Neural crest cell (in vitro differentiated cells): ENCODE measurements at places on chromosomes 13 and 19. TPM values are rescaled to one million over a fixed set of nuclear protein-coding genes. Genes with fewer than 3 reads are reported as not detected.

The SIGLEC11 gene
- total RNA-seq, result not detected in 2 replicates

GRCh38 chr13:113928685-113929627 is 44.9 kb downstream of the C13orf46 start:
- no peaks in the 10 kb centered on the region for H3K36me3 ChIP-seq
- no peak for DNase-seq
- no peak overlapping the region for H3K27ac ChIP-seq

GRCh38 chr19:54902061-54902460 is 3.9 kb upstream of the NCR1 start:
- H3K27ac ChIP-seq, result no peak overlapping the region
- no peak overlapping the region for H3K4me3 ChIP-seq
- H3K27me3 ChIP-seq, result peaks cover 32% of the 10 kb centered on the region
- H3K4me1 ChIP-seq, result no peaks in the 10 kb centered on the region
- H3K36me3 ChIP-seq, result no peaks in the 10 kb centered on the region

The ZIC2 gene
- total RNA-seq, result 48.6 and 55.3 TPM in 2 replicates

DNA sequence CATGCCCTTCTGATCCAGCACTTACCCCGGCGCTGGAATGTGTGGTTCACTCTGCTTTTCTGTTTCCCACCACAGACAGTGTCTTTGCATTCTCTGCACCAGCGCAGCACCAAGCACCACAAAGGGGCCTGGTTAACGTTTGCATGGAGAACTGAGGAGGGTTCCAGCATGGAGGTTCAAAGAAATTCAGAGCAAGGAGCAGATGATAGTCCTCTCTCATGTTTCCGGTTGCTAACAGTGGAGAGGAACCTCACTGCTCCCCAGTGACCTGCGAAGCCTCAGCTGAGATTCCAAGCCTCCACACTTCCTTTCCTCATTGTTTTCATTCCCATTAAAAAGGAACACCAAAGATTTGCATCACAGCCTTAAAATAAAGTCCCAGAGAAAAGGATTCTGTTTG is 99.7 kb downstream of the STARD13 start:
- H3K27ac ChIP-seq, result peak overlapping the region; percentile 76
- DNase-seq, result no peak
- H3K36me3 ChIP-seq, result peaks cover 8% of the 10 kb centered on the region

DNA sequence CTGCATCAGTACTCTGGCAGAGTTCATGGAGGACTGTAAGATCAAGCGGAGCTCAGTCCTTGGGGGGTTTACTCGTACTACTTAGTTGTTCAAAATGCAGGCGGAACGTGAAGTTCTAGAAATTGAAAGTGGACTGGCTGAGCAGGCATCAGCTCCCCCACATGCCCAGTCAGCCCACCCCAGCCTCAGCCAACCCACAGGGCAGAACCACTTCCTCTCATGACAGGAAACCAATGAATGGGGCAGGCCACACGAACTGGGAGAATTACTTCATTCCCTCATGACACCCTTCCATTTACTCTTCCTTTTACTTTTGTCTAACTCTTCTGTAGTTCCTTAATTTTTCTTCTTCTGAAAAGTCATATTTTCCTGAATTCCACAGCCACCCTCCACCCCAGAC is 71.9 kb downstream of the FLT1 start:
- no peak overlapping the region for H3K4me3 ChIP-seq
- no peaks in the 10 kb centered on the region for H3K36me3 ChIP-seq
- H3K4me1 ChIP-seq, result no peaks in the 10 kb centered on the region
- no peak overlapping the region for H3K27ac ChIP-seq
- no peaks in the 10 kb centered on the region for H3K27me3 ChIP-seq

DNA sequence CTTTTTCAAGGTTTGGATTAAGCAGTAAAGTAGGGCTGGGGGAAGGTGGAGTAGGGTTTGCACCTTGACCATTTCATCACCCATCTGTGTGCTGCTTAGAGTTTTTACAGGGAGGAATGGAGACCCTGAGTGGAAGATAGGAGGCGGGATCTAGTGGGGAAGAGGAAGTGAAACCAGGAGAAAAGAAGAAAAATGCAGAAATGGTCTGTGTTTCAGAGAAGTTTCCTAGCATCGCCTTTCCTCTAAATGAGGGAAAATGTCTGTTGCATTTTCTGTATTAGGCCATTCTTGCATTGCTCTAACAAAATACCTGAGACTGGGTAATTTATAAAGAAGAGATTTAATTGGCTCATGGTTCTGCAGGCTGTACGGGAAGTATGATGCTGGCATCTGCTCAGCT is 64.1 kb downstream of the TPT1 start:
- H3K4me3 ChIP-seq, result no peak overlapping the region
- no peak for DNase-seq
- H3K36me3 ChIP-seq, result peaks cover 13% of the 10 kb centered on the region
- no peaks in the 10 kb centered on the region for H3K27me3 ChIP-seq
- H3K27ac ChIP-seq, result no peak overlapping the region

DNA sequence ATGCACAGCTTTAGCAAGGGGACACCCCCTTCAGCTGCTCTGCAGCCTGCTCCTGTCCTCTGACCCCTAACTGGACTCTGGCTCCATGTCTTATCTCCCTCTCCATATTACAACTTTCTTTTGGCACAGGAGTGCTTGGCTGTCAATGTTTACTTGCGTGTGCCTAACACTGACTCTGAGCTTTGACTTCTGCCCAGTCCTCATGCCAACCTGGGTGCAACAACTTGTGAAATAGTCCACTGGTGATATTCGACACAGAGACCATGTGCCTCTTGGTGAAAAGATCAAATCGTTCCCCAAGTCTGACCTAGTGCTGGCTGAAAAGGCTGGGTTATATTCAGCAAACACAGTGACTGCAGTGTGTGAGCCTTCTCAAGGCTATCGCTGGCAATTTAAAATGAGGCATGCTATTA is 34.1 kb upstream of the KLF12 start:
- no peak overlapping the region for H3K4me3 ChIP-seq
- H3K27me3 ChIP-seq, result no peaks in the 10 kb centered on the region
- H3K4me1 ChIP-seq, result peaks cover 15% of the 10 kb centered on the region

DNA sequence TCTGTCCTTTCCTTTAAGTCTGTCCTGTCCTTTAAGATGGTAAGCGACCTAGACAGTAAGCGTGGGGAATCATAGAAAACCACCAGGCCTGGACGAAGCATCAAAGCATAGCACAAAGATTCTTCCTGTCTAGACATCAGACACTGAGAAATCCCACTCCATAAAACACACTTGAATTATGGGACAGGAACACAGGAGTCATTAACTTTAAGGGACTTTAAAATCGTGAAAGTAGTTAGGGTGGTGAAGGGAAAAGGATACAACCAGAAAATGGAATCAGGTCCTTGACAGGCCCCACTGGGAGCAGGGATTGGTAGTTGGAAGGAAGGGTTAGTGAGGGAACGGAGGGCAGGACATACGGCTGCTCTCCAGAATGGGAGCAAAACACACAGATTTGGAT is 31.6 kb upstream of the C1QTNF9 start:
- H3K4me3 ChIP-seq, result no peak overlapping the region
- H3K27me3 ChIP-seq, result no peaks in the 10 kb centered on the region
- no peak overlapping the region for H3K27ac ChIP-seq
- no peak for DNase-seq
- H3K36me3 ChIP-seq, result peaks cover under 1% of the 10 kb centered on the region

The TSEN34 gene
- 66.2 and 67.9 TPM in 2 replicates for total RNA-seq

DNA sequence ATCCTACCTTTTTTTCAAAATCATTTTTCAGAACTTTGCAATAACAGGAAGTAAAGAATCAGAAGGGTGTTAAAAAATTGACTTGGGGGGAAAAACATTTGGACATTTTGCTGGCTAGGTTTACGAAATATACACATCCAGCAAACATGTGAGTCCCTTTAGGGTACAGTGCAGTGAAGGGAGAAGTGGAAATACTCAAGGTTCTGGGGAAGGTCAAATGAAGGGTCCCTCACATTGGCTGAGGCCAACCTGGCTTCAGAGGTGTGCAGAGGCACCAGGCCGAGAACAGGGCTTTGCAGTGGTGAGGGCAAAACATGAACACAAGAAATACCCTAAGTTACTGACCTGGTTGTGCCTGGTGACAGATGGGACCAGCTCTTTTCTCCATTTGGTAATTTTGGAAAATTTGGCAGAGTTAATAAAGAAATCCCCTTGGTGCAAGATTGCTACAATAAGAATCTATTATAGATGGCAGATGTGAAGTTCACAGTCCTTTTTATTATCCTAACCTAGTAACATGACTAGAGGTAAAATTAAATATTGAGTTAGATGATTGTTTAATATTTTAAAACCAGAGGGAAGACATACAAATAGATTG is 1.5 kb upstream of the UPF3A start:
- peak overlapping the region; percentile 89 for H3K4me3 ChIP-seq
- DNase-seq, result no peak
- no peak overlapping the region for H3K27ac ChIP-seq
- no peaks in the 10 kb centered on the region for H3K27me3 ChIP-seq
- H3K36me3 ChIP-seq, result peaks cover 8% of the 10 kb centered on the region

The PPP1R13L gene
- 6.4 and 8.2 TPM in 2 replicates for total RNA-seq

GRCh38 chr19:964761-965694 is 19.1 kb upstream of the WDR18 start:
- DNase-seq, result no peak
- H3K27me3 ChIP-seq, result no peaks in the 10 kb centered on the region
- H3K27ac ChIP-seq, result no peak overlapping the region
- H3K4me3 ChIP-seq, result no peak overlapping the region
- H3K36me3 ChIP-seq, result peaks cover 19% of the 10 kb centered on the region
- peaks cover 5% of the 10 kb centered on the region for H3K4me1 ChIP-seq

DNA sequence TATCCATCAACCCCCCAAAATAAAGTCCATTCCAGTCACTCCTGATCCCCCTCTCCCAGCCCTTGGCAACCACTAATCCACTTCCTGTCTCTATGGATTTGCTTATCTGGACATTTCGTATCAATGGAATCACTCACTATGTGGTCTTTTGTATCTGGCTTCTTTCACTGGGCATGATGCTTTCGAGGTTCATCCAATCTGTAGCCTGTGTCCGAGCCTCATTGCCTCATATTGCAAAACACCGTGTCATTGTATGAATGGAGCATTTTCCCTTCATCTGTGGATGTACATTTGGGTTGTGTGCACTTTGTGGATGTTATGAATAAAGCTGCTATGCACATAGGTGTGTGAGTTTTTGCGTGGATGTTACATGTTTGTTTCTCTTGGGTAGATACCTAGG is 1.4 kb upstream of the FZR1 start:
- peaks cover 2% of the 10 kb centered on the region for H3K36me3 ChIP-seq
- H3K4me1 ChIP-seq, result peaks cover 40% of the 10 kb centered on the region
- peak overlapping the region; percentile 67 for H3K27ac ChIP-seq
- H3K27me3 ChIP-seq, result no peaks in the 10 kb centered on the region
- H3K4me3 ChIP-seq, result peak overlapping the region; percentile 89

DNA sequence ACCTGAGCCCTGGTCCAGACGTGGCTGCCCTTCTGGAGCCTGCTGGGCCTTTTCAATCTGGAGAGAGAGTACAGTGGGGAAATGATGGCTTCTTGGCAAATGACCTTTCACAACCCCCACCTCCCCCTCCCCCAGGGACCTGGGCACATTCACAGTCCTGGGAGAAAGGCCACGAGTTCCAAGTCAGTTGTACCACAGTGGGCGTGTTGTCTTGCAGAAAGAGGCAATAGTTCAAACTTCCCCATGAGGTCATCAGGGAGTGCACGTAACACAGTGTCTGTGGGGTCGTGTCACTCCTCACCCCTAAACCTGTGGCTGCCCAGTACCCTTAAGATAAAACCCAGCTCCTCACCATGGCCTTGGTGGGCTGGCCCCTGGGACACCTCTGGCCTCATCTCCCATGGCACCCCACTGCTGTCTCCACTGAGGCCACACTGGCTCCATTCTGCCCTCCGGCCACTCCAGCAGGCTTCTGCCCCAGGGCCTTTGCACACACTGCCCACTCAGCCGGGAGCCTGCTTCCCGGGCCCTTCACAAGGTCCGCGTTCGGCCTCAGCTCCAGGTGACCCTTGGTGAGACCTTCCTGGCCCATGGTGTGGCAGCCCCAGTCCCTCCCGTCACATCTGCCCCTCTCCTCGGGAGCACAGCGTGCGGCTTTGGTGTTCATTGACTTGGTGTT is 13.3 kb downstream of the PLIN4 start:
- DNase-seq, result no peak
- no peak overlapping the region for H3K4me3 ChIP-seq
- H3K4me1 ChIP-seq, result no peaks in the 10 kb centered on the region
